ENCODE measurements at places on chromosomes 4 and X.

DNA sequence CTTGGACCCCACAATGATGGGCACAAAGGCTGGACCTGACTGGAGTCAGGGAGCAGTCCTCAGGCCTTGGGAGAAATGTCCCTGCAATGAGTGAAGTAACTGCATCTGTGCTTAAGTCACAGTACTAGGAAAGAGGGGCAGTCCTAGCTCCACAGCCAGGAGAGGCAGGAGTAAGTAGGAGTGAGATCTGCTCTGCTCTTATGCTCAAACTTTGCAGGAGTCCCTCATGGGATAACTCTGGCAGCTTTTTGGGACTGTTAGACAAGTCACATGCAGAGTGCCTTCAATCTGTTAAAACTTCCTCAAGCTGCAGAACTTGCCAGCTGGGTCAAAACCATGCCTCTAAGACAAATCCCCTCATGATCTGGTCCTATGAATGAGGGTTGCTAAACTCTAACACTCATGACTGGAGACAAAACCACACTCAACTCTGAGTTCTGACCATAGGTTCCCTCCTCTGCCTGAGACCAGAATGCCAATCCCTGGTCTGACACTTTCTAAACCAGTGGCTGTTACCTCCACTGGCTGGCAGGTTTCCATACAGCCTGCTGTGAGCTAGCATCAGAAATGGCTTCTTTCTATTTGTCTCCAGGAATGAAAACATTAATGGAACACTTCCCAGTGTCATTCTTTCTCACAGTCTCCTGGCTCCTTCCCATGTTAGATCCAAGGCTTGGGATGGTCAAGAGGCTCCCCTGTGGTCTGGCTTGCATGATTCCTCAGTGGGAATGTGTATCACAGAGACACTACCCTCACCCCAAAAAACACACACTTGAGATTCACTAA, 819.3 kb downstream of the PCDH7 start:
- DNase-seq: no peak

- DNase-seq: no peak
Measured at GRCh38 chr4:128802680-128803628, 6.5 kb upstream of the JADE1 start.

DNA sequence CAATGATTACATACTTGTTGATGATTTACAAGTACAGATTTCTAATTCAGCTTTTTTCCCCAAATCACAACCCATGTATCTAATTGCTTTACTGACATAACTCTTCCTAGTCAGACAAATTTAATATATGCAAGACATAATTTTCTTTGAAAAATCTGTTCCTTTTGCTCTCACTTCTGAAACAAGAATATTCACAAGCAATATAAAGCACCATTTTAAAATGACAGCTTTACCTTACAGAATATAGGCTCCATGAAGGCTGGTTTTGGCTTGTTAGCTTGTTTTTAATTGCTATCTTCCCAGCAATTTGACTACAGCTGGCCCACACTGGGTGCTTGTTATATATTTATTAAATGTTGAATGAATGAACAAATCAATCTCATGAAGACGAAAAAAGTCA, 24.5 kb downstream of the GPM6A start:
- no peak for DNase-seq

GRCh38 chr4:168825975-168826374, 184.1 kb downstream of the CBR4 start:
- DNase-seq: no peak

- no peak for DNase-seq
Measured at GRCh38 chrX:155766321-155766720, 114.8 kb upstream of the VAMP7 start.

DNA sequence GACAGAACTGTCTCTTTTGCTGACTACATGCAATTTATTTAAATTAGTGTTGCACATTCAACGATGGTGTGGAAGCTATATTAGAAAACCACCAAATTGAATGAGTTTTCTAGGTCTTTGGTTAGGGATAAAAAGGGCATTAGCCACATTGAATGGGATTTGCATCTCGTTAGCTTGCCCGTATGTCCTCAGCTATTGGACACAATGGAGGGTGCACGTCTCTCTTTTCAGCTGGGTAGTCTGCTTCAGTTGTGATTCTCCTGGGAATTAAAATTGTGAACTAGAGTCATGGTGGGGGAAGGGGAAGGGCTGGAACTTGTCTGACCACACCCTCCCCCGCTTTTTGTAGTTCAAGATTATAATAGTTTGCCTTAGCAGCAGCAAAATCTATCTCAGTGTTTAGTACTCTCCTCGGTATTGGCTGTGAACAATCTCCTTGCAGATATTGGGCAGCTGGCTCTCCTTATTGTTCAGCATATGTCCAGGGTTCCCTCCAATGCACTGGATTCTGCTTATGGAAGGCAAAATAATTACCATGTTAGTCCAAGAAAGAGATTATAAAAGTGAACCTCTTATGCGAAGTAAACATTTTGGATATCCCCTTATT, 23.3 kb downstream of the TRIM2 start:
- no peak for DNase-seq

DNA sequence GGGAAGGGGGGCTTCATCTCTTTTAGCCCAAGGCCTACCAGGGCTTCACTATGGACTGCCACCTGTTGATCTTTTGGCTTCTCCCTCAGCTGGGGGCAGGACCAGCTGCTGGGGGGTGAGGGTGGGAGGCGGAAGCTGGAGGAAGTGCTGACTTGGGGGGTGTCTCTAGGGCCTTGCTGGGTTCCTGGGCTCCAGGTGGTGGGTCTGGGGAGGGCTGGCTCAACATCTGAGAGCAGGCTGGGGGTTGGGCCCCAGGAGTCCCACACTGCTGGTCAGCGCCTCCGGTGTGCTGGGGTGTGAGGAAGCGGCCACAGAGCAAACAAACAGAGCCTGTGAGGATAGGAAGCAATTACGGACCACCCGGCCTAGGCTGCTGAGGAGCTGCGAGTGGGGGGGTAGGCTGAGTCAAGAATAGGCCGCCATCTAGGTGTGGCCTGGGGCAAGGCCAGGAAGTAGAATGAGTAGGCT, 85.7 kb downstream of the EFNB1 start:
- no peak for DNase-seq

DNA sequence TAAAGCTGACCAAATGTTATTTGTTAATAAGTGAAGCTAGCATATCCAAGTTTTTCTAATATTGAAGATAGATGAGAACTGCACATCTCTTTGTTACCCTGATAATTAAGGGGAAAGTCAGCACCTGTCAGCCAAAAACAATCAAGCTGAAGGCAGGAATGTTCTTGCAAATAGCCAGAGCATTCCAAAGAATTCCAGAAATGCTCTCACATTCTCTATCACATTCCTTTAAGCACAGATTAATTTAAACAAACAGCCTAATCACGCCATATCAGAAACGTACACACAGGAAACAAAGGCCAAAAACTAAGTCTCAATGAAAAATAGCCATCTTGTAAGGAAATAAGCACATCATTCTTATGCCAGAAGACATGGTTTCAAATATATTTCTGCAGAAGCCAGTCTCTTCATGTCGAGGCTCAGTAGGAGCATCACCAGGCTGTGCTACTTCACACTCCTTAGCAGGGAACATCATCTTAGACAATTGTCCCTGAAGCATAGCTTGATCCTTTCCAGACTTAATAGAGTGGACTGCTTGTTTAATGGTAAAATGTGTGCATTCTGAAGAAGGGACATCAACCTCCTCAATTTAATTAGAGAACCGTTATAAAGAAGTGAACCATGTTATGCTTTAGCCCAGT, 252.9 kb upstream of the TTC29 start:
- DNase-seq: no peak

DNA sequence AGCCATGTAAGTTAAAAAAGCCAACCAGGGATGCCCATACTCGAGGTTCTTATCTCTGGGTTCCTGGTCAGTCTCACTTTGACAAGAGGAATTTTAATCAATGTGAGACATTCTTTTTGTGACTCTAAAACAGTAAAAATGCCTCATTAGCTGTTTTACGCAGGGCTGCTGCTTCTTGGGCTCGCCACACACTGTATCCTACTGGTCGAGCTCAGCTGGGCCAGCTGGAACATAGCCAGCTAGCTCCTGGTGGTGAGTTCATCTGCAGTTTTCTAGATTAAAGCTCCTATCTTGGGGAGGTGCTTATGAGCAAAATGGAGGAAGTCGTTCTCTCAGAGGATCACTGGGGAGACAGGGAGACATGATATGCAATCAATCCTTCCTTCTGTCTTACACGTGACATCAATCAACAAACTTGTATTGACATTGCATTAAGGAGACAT, 55.9 kb upstream of the LEF1 start:
- no peak for DNase-seq

- DNase-seq: no peak
Measured at GRCh38 chr4:8169763-8170162, 11.2 kb upstream of the ABLIM2 start.

- no peak for DNase-seq
Measured at GRCh38 chrX:1392376-1393068, 609 bp upstream of the SLC25A6 start.

DNA sequence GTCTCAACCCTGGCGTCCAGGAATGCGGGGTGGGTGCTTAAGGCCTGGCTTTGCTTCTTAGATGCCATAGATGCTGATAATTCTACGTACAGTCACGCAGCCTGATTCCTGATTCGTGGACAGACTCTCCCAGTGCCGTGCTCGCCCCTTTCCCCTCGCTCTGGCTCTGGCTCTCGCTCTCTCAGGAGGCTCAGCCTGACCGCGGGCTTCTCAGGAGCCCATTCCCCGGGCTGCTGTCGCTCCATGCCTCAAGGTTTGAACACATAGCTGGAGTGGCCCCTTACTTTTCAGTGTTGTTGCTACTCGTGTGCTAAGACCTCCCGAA, 59.2 kb upstream of the ZC4H2 start:
- no peak for DNase-seq

- DNase-seq: no peak
Measured at GRCh38 chr4:7427361-7427760, 7.4 kb downstream of the PSAPL1 start.

DNA sequence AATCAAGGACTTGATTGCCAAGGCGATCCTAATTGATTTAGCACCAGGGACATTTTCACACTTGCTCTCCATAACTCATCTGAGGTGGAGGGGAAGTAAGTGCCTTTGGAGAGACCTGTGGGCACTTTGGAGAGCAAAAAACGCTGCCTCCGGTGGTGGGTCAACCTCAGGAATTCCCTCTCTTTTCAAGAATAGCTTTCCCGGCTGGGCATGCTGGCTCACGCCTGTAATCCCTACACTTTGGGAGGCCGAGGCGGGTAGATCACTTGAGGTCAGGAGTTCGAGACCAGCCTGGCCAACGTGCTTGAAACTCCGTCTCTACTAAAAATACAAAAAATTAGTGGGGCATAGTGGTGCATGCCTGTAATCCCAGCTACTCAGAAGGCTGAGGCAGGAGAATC, 49.2 kb downstream of the PRPS1 start:
- DNase-seq: no peak

DNA sequence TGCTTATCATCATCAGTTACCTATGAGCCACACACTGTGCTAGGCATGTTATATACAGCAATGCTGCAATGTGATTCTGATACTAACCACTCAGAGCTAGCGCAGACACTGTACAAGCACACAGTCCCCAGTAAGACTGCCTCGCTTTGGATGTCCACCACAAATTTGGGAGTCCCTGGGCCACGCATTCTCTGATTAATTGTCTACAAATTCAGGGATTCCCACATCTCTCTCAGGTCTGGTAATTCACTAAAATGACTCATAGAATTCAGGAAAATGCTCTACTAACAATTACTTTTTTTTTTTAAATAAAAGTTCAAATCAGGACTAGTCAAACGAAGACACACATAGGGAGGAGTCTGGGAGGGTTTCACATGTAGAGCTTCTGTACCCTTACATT, 652.1 kb upstream of the AADAT start:
- DNase-seq: no peak

GRCh38 chr4:150145090-150145945, 67.1 kb downstream of the DCLK2 start:
- no peak for DNase-seq

GRCh38 chrX:133884430-133885394, 100.7 kb downstream of the GPC3 start:
- no peak for DNase-seq

- DNase-seq: no peak
Measured at GRCh38 chr4:185831125-185831815, 19.3 kb upstream of the SORBS2 start.

DNA sequence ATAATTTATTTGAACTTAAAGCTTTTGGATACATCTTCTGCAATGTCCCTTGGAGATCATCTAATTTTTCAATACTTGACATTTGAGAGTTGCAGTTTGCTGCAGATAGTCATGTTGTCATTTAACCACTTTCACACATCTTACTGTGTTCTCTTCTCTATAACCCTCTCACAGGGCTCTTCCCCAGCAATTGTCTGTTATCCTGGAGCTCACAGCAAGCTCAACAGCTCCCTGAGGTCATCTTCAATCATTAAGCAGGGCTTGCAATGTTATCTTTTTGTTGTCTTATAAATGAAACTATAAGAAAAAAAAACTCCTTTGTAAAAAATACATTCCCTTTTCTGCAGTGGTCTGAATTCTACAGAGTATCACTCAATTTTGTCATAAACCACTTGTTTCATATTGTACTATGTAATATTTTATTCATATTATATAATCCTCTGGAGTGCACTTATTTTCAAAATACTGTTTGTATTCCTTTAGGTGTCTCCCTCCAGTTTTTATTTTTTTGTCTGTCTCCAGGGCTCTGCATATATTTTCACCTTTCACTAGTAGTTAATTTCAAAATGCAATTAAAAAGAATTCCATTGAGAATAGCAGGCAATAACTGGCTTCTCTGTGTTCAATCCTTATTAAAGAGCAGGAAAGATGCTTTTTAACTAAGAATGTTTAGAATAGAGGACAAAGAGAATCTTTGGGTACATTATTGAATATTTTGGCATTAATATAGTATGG, 106.3 kb upstream of the ARSJ start:
- no peak for DNase-seq

DNA sequence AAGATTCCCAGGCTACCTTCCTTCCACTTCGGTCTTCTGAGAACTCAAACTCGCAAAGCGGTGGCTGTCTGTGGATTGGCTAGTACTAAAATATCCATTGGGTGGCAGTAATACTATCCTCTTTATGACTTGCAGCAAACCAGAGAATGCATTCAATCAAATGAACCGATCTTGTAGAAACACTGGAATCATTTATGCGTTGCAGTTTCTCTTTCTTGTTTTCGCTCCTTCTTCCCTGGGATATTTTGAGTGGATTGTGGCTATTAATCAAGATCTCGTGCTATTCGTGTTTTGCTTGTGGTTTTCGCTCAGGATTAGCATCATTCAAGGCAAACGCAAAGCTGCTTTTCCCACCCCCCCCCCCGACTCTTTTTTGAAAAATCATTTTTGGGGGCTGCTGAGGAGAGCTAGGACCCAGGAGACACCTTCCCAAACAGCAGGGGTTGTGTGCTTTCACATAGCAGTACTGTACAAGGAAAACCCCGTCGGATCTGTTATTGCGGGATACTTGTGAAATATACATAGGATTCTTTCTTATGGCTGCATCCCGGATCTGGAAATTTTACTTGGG, at the start of gene IL1RAPL1:
Gene IL1RAPL1 (plus strand): TSS at position 466 of the 571 bp plus-strand sequence.
- no peak for DNase-seq

DNA sequence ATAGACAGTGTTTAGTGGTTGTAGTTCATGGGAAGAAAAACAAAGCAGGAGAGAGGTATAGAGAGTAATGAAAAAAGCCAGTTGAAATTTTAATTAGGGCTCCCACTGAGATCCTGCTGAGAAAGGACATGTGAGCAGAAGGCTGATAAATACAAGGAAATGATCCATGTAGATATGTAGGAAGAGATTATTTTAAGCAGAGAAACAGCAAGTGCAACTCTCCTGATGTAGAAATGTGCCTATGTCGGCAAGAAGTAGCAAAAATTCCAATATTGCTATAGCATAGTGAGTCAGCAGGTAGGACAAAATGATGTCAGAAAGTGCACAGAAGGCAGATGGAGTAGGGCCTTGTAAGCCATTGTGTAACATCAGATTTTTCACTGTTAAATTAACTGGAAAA, 1027.3 kb downstream of the PCDH18 start:
- no peak for DNase-seq

GRCh38 chr4:15718959-15719358, 16.1 kb downstream of the BST1 start:
- no peak for DNase-seq

Measured in cortex of kidney (tissue), 1 donor.